Left renal cortex interstitium (tissue), 4 donors: ENCODE measurements at places on chromosomes 3 and 15. TPM values are rescaled to one million over a fixed set of nuclear protein-coding genes. Genes with fewer than 3 reads are reported as not detected.

DNA sequence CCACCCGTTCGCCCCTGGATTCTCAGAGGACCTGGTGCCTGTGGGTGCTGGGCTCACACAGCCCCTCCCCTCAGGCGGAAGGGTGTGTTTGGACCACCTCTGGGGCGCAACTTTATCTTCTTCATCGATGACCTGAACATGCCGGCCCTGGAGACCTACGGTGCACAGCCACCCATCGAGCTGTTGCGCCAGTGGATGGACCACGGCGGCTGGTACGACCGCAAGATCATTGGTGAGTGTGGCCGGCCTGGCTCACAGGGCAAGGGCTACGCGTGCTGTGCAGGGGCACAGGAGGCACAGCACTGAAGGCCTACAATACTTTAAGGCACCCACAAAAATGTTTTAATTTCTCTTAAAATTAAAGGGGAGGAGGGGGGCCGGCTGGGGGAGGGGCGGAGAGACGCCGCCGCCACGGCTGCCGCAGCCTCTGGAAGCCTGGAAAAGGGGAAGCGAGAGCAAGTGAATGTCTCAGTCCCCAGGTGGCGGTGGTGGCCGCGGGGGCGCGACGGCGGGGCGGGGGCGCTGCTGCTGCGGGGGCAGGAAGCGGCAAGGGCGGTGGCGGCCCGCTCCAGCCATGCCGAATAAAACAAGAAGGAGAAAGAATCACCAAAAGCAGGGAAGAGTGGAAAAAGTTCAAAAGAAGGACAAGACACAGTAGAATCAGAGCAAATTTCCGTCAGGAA, 56.8 kb downstream of the DNAH1 start:
- no peak for DNase-seq

DNA sequence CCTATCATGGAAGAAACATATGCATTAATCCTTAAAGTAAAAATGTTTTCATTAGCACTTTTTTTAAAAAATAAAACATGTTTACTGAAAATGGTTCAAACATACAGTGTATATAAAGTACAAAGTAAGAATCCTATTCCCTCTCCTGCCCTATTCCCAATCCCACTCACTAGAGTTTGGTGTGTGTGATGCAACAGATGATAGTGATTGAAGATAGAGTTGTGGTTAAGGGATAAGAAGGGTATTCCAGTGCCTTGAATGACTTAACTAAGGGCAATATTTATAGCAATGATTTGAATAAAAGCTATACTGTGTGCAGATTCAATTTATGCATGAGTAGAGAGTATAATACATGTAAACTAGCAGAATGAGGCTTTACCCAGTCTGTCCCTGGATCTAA, 18.1 kb downstream of the ZNF280D start:
- no peak for DNase-seq

GRCh38 chr15:92616621-92617548, 38.7 kb downstream of the FAM174B start:
- DNase-seq: no peak

DNA sequence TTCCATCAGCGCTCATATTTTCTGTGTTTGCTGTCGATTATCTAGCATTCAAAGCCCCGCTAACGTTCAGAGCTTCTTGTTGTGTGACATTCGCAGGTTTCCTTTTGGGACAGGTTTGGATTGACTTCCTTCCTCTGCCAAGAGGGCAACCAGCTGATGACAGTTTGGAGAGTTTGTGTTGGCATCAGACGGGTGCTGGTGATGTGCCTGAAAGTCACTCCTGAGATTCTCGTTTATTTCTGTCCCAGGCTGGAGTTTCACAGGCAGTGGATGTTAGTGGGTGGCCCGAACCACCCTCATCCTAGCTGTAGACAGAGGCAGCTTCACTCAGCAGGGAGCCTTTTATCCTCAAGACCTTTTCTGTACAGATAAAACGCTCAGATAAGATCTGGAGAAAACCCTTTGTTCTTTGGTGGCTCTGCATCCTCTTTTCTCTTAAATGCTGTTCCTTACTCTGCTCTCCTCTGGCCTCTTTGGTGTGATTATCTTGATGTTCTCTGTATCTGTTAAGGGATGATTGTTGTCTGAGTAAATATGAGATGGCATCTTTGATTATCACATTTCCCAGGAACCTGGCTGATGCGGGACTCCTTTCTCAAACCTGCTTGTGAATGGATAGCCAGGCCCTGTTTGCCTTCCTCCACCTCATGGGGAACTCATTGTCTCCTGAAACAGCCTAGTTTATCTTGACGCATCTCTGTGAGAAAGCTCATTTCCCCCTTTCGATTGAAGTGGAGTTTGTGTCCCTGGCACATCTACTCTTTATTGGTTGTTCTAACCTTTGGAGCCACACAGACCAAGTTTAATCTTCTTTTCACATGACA, 35.9 kb downstream of the CGNL1 start:
- no peak for DNase-seq

DNA sequence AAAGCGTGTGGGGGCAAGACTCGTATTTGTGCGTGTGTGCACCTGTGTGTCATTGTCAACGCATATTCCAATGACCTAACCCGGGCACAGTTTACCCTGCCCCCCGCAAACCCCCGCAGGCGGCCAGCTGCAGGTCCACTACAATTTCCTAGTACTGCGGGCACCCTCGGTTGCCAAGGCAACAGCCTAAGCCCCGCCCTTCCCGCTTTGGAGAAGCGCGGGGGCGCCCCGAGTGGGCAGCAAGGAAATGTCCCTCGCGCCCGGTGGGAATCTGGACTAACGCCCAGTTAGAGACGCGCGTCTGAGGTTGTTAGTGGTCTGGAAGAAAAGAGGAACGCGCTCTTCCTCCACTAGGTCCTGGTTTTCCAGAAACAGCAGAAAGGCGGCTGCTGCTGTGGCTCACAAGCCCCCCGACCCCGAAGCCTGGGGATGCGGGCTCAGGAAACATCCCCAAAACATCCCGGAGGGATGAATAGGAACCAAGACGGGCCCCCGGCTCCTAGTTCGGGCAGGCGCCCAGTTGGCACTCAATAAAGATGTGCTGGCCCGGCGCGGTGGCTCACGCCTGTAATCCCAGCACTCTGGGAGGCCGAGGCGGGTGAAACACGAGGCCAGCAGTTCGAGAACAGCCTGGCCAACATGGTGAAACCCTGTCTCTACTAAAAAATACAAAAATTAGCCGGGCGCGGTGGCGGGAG, 1.1 kb downstream of the ABHD14A start:
- no peak for DNase-seq

DNA sequence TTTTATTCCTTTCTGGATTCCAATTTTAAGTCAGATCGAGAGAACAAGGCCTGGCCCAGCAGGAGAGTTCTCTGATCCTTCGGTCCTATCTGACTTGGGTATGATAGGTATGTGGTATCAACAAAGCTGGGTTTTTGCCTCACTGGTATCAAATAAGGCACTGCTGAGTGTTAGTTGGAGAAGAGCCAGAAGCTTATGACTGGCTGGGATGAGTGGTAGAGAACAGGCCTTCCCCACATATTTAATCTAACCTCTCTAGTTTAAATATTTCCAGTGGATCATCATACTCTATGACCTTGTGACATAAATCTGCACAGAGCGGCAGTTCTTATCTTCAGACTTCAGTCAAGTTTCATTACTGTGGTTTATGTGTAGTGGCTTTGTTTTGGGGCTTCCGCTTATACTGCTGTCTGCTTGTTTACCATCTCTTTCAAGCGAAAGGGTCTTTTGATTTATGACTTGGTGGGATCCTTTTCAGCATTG, 164.5 kb downstream of the PTPRG start:
- DNase-seq: no peak

- peak; percentile 62 for DNase-seq
Observed at GRCh38 chr15:59892985-59893384, 111.1 kb upstream of the FOXB1 start.

DNA sequence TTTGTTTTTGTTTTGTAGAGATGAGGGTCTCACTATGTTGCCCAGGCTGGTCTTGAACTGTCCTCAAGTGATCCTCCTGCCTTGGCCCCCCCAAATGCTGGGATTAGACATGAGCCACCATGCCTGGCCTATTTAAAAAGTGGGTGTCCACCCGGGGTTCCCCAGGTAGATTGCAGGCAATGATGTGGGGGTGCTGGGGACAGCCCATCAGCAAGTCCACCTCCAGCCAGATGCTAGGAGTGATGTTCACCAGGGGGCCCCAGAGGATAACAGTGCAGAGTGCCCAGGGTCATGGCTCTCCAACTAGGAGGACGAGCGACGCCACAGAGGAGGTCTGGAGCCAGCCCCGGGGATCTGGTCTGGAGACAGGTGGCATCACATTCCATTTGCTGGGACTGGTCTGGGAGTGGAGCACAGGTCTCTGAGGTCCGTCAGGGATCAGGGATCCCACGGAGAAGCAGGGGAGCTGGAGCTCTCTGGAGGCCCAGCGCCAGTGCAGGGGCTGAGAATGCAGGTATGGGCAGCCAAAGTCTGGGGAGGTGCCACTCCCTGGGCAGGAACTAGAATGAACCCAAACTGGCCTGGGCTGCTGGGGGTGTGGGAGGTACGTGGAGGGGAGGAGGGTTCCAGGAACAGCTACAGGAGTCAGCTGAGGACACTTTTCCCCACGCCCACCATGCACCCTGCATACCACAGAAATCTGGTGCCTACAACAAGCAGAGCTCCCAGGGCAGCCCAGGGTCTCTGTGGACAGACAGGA, 51.2 kb upstream of the PCSK6 start:
- DNase-seq: no peak

DNA sequence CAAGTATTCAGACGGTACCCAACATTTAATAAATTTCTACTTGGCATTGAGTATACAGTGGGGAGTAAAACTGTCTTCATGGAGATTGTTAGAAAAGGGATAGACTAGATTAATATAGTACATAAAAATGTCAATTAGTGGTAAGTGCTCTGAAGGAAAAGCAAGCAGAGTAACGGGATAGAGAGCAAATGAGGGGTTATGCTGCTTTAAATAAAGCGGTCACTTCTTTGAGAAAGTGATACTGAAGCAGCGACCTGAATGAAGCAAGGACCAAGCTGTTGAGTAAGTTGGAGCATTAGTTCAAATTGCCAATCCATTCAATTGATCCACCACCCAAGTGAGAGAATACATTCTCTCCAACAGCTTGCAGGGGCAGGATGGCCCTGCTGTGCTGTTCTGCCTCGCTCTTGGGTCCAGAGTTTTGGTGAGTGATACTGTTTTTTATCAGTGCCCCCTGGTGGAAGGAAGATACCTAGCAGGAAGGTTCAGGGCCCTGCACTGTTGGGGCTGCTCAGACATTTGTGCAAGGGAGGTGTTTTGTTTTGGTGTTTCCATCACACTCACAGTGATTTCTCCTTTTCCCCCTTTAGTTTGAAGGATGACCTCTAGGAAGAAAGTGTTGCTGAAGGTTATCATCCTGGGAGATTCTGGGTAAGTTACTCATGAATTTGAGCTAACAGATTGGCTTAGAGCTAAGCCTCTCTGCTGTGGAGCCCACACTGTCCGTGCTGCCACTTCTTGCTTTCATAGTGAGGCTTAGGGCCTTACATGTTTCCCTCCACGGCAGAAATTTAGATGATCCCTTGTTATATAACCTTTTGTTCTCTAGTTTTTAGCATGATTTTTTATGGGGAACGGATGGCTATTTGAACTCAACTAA, 69.0 kb downstream of the RAB7A start:
- peak; percentile 66 for DNase-seq

Gene GOLGA6L10
- polyA plus RNA-seq: 3.8 TPM

GRCh38 chr15:47688573-47689086, 28.7 kb upstream of the SEMA6D start:
- no peak for DNase-seq

DNA sequence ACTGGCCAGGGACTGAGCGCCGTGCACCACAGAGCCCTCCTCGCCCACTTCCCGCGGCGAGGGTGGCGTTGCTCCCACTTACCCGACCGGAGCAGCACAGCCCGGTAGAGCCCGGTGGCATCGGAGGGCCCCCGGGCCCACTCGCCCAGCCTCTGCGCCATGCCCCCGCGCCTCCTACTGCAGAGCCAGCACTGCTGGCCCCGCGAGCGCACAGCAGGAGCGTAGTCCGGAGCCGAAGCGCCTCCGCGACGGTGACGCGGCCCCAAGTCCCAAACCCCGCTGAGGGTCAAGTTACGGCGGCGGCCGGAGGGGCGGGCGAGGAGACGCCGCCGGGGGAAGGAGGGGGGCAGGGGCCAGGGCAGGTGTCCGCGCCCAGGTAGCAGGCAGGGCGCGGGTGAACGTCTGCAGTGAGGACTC, 9.6 kb upstream of the FAM107A start:
- DNase-seq: no peak

DNA sequence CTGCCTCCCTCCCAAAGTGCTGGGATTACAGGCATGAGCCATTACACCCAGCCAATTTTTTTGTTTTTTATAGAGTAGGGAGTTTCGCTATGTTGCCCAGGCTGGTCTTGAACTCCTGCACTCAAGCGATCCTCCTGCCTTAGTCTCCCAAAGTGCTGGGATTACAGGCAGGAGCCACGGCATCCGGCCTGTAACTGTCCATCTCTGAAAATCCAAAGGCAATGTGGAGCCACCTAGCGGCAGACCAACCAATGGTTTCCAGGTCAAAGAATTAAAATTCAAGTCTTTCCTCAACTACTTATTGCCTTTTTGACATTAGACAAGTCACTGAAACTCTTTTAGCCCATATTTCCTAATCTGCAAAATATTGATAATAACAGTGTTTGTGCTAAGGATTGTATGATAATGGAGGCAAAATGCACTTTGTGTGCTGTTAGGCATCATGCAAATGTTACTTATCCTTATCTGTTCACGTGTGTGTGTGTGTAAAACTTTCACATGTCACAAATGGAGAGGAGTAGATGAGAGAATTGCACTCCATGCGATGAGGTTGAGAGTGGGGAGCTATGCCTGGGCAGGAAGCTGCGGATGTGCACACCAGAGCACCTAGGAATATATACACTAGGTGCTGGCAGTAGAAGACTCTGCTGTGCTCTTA, 48.7 kb downstream of the COL8A1 start:
- no peak for DNase-seq

DNA sequence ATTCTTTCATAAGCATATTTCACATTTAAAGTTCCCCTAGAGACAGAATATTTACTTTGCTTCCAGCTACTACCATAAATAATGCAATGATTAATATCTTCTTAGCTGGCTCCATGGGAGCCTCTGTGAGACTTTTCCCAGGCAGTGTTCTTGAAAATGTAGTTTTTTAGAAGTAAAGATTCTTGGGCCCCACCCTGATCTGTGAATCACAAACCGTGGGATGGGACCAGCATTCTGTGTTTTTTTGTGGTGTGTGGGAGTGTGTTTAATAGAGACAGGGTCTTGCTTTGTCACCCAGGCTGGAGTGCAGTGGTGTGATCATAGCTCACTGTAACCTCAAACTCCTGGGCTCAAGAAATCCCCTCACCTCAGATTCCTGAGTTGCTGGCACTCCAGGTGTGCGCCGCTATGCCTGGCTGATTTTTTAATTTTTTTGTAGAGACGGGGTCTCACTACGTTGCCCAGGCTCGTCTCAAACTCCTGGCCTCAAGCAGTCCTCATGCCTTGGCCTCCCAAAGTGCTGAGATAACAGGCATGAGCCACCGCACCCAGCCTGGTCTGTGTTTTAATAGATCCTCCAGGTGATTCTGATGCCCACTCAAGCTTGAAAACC, 83.0 kb downstream of the KLHL25 start:
- no peak for DNase-seq

Gene OIP5
- polyA plus RNA-seq: 7.4 TPM

DNA sequence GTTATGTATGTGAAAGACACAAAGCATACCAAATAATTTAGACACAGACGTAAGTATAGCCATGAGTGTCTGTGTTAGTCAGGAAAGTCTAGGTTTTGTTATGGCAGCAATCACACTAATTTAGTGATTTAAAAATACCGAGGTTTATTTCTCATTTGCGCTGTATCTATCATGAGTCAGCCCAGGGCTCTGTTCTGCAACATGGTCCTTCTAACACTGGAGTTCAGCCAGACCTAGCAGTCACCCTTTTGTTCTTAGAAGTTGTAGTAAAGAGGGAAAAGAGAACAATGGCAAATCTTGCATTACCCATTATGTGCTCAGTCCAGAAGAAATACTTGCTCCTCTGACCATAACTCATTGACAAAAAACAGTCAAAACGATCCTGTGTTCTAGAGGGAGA, 311.5 kb downstream of the NLGN1 start:
- DNase-seq: no peak

Gene B3GNT5
- 22.7 TPM for polyA plus RNA-seq
